ENCODE measurements at places on chromosomes 2 and 18.

DNA sequence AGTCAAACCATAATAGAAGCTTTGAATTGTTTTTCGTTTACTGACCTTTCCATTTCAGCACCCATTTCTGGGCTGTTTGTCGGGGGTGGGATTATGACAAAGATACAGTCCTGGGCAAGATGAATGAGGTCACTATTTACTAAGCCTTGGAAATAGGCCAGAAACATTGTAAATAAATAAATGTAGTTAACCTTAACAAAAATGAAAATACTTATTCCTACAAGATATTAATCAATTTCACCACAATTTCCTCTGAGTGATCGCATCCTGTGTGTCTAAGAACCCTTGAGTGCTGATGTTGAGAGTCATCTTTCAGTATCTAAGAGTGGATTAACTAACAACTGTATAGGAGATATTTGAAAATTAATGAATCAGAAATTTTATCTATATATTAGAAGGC, 14.0 kb downstream of the ITGA4 start:
- DNase-seq, result no peak

GRCh38 chr18:28984731-28985130, 807.8 kb upstream of the CDH2 start:
- DNase-seq, result no peak

- DNase-seq, result no peak
Observed at GRCh38 chr18:79485788-79486355, 90.1 kb downstream of the NFATC1 start.

GRCh38 chr2:190646780-190647522, 1.9 kb upstream of the NAB1 start:
- no peak for DNase-seq

DNA sequence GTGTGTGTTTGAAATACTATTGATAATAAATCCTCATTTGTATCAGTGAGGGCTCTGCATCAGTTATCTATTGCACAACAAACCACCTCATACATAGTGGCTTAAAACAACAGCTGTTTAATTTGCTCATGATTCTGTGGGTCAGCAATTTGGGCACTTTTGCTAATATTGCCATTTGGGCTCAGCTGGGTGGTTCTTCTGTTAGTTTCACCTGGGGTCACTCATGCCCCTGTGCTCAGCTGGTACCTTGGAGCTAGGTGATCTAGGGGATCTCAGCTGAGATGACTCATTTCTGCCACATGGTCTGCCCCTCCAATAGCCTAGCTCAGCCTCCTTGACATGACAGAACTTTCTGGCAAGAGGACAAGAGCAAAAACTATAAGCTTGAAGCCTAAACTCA, 126.3 kb downstream of the LYPD6B start:
- DNase-seq, result no peak

- DNase-seq, result no peak
Observed at GRCh38 chr2:236250286-236250685, 13.9 kb downstream of the ASB18 start.

- no peak for DNase-seq
Observed at GRCh38 chr2:55489467-55490062, 30.0 kb upstream of the CFAP36 start.

DNA sequence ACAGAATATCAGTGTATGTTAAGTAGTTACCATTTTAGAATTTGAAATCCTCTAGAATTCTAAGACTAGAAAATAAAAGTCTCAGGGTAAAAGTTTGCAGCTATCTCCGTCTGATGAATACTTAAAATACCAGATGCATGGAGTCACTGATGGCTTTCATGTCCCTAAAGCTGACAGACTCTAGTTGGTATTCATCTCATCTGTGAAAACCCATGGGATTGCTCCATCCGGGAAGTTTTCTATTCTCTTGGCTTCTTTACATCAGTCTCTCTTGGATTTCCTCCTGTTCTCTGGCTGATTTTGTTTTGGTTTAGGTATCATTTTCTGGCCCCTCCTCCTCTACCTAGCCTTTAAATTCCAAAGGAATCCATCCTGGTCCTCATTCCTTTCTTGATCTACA, 465.6 kb upstream of the POU3F3 start:
- no peak for DNase-seq

DNA sequence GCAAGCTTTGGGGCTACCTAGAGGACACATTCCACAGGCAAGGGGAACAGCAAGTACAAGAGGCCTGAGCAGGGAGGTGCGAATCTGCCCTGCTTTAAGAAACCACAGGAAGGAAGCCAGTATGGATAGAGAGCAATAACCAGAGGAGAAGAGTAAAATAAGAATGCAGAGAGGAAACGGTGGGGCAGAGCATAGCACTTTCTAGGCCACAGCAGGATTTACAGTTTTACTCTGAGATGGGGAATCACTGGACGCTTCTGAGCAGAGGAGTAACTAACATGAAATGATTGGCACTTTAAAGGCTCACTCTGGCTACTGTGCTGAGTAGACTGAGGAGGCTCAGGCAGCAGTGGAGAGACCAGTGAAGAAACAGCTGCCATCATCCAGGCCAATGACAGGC, 23.8 kb downstream of the AAK1 start:
- no peak for DNase-seq

- DNase-seq, result no peak
Observed at GRCh38 chr2:215868846-215869543, 144.4 kb downstream of the MREG start.

DNA sequence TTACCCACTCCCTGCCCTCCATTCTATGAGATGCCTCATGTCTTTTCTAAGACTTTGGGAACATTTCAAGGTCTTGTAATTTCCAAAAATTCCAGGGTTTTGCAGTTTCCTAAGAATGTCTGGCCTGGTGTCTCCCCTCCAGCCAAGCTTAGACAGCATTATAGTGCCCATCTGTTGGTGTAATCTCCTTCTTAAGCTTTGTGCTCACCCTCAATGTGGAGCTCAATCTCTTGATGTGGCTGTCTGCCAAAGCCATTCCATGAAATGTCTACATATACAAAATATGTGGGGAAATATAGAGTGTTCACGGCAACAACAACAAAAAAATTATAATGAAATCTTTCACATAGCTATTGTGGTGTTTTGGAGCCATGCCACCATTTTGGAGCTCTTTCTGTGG, 558.4 kb downstream of the PIK3C3 start:
- DNase-seq, result no peak

DNA sequence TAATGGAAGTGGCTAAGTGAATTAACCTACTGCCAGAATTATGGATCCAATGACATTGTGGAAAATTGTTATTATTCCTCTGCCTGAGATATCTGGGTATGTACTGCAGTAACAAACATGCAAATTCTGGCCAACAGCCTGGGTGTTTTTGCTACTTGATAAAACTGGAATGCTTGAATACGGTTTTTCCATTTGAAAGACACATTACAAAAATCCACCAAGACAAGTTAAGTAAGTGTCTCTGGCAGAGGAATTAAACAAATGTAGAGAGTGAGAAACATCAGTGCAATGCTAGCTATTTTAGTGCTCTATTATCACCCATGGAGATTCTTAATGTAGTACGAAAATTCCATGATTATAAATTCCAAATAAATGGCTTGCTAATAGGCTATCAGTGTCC, 312.4 kb upstream of the MEIS1 start:
- no peak for DNase-seq

DNA sequence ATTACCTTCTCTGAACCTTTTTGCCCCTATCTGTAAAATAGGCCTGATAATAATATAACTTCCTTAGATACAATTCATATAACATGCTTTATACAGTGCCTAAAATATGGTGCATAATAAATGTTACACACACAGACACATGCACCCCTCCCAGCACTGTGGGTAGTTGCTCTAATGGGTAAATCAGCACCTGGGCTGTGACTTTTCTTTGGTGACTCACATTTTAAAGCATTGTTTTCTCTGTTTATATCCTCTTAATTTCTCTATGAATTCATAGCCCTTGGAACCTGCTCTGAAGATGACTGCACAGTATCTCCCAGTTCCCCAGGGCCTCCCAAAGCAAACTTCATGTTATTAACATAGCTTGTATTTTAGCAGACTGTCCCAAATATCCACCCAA, 248.2 kb upstream of the TNP1 start:
- DNase-seq, result no peak

- DNase-seq, result no peak
Observed at GRCh38 chr2:26754972-26755670, 9.0 kb upstream of the SLC35F6 start.

DNA sequence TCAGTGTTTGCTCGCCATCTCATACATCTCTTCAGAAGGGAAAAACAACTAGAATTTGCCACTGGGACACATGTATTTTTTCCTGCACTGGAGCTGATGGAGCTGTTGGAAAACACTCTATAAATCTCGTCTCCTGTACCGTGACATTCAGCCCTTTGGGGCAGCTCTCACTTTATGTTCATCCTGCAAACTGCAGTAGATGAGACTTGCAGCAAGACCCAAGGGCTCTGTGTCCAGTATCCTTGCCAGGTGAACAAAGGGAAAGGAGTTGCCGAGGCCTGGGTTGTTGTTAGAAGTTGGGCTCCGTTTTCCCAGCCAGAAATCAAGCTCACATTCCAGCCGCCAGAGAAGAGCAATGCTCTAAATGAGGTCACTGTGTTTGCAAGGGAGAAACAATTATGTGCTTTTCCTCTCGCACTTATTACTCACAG, 285.1 kb downstream of the SLC4A3 start:
- DNase-seq, result no peak

GRCh38 chr2:56465491-56465890, 281.7 kb downstream of the CCDC85A start:
- DNase-seq, result no peak

DNA sequence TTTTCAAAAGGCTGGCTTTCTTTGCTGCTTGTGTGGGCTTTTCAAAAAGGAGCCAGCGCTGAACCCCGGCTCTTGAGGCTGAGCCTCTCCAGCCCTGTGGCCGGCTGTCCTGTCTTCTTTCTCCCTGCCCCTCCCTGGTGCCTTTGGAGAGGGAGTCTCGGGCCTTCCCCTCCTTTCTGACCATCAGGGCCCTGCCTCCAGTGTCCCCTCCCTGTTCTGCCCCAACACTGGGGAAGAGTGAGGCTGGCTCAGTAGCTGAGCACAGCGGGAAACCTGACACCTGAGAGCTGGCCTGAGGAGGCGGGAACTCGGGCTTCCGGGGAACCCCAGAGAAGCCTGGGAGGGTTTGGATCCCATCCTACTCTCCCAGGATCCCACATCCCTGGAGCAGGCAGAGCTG, 232.1 kb downstream of the LOXHD1 start:
- no peak for DNase-seq

DNA sequence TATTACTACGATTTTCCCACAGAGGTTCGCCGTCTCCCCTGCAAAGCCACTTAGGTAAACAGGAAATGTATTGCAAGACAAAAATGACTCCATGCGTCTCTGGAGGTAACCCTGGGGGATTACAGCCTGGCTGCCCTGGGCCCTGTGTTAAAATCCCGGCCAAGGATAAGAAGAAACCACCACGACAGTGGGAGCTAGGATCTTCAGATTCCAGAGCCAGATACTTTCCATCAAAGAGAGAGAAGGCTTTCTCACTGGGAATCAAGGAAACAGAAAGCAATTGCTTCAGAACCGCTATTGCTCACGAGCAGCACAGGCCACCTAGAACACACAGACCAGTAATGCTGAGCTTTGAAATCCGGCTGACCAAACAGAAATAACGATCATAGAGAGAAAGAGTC, 97.9 kb upstream of the ZNF516 start:
- no peak for DNase-seq

DNA sequence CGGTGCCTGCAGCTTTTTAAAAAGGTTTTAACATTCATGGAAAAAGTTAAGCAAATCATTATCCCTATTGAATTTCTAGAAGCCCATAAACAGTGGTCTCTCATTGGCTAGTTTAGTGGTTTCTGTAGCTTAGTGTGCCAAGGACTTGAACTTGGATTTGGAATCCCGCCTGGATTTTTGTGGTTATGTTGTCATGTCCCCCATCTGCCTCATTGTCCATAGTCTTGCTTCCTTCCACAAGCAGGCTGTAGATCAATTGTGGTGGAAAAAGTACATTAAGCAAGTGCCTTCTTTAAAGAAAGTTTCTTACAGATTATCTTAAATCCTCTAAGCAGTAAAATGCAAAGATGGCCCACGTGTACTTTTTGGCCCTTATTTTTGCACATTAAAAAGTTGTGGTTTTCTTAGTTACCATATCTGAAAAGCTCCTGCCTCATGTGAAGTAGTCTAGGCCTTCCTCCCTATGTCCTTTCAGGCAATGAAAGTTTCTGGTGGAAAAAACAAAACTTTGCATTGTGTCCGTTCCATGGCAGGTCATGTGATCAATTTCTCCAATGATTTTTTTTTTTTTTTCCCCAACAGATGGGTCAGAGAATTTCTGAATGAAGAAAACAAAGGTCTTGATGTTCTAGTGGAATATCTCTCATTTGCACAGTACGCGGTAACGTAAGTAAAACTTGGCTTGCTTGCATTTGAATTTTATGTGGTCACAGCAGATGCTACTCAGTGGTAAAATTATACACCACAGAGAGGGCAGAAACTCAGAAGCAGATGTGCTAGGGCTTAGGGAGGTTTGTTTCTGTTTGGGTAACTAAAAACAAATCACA, 158.9 kb downstream of the PRPF40A start:
- DNase-seq, result no peak

- no peak for DNase-seq
Observed at GRCh38 chr2:178328037-178328436, 122.9 kb downstream of the PRKRA start.

- no peak for DNase-seq
Observed at GRCh38 chr2:122266636-122267035, 511.2 kb downstream of the TSN start.

All from inflammatory macrophage treated with lipopolysaccharide for 1 hour (primary cell).